Activated effector memory CD4-positive, alpha-beta T cell treated with anti-CD3 and anti-CD28 coated beads, Interleukin-2, amount 50 U/mL, for 16 hours (primary cell): ENCODE measurements at places on chromosomes 7 and 10.

- DNase-seq, result no peak
These were observed 489.0 kb downstream of the GATA3 start for GRCh38 chr10:8543361-8544056.

- DNase-seq, result no peak
These were observed 32.2 kb upstream of the GARS1 start for GRCh38 chr7:30562498-30562897.

DNA sequence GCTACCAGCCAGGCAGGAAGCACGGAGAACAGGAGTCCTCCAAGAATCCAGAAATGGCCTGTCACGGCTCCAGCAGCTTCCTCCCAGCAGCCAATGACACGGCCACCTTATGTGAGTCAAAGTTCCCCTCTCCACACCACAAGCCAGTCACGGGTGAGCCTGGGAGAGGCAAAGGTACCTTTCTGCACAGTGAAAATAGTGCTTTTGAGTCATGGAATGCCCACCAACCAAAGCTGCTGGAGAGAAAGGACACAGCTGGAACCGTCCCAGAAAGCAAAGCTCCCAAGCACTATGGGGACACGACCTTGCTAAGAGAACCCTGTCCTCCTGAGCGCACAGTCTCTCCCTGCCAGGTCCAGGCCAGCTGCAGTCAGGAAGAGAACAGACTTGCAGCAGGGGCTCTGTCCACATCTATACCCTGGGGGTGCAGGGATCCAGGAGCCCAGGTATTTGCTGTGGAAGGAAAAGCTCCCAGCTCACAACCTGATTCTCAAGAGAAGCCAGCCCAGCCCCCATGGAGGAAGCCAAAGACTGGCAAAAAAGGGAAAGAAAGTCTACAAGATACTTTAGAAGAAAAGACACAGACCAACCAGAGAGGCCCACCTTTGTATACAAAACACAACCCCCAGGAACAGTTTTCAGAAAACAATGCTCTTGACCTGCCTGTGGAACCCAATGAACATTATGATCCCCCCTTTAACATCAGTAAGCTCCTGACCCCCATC, 24.4 kb downstream of the C10orf71 start:
- DNase-seq, result no peak

- DNase-seq, result no peak
These were observed 20.2 kb upstream of the PAPSS2 start for GRCh38 chr10:87639493-87639892.

- DNase-seq, result peak; percentile 64
These were observed 1.1 kb downstream of the WASL start for GRCh38 chr7:123747620-123748141.

- DNase-seq, result no peak
These were observed 633.8 kb upstream of the FOXK1 start for GRCh38 chr7:4048336-4048735.

DNA sequence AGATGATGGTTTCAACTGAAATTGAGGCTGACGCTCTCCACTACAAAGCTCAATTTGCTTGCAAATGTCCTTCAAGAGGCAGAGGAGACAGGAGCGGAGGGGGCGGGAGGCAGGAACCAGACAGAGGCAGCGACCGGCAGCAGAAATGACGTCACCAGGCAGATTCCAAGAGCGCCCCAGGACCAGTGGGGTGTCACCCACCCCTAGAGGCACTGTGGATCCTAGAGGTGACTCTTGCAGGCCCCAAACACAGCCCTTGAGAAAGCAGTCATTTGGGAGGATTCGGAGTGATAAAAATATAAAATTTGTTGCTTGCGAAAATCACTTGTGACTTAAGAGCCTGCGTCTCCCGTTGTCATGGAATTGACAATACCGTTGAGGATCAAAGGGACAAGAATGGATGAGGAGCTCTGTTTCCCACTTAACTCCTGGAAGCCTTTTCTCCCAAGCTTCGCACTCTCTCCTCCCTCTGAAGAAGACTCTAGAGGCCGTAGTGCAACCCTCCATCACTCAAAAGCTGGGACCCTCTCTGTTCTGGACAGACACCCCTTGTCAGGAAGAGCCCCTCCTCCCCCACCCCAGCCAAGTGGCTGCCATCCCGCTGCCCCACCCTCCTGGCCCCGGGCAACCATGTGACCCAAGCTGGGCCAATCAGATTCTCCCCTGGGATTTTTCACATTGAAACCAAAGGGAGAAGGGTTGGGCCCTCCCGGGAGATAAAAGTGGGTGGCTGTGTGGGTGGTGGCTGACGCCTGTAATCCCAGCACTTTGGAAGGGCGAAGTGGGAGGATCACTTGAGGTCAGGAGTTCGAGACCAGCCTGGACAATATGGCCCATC, 16.3 kb upstream of the SLC29A4 start:
- DNase-seq, result no peak

- no peak for DNase-seq
These were observed 121.6 kb upstream of the KAT6B start for GRCh38 chr10:74704629-74705357.

DNA sequence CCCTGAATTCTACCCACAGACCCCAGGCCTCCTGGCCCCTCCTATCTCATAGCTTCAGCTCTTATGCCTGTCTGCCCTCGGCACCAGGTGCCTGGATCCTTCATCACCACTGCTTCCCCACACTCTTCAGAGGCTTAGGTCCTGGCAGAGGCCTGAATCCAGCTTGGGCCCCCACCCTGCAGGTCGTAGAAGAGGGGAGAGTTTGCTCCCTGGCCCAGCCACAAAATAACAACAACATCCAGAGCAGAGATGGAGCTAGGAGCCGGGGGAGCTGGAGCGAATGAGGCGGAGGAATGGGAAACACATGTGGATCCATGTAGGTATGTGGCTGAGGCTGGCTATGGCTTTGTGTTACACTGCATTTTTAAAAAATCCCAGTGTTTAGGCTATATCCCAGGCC, 7.8 kb upstream of the OPN4 start:
- no peak for DNase-seq

DNA sequence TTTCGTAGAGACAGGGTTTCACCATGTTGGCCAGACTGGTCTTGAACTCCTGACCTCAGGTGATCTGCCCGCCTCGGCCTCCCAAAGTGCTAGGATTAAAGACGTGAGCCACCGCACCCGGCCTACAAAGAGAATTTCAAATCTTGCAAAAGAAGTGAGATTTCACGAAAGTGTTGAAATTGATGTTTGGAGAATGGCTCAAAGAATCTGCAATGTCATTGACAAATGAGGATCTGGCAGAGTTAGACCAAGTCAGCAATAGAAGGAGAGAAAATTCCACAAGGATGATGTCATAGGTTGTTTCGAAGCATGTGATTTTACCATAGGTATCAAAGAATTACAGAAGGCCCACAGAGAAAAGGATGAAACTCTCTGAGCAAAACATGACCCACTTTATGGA, 71.7 kb downstream of the LYZL2 start:
- no peak for DNase-seq

DNA sequence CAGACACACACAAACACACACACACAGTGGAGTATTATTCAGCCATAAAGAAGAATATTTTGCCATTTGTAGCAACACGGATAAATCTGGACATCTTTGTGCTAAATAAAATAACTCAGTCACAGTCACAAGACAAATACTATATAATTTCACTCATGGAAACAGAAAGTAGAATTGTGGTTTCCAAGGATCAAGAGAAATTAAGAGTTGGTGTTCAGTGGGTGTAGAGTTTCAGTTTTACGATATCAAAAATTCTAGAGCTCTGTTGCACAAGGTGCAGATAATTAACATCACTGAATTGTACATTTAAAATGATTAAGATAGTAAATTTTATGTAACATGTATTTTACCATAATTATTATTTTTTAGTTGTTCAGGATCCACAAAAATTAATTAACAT, 1235.0 kb downstream of the XPNPEP1 start:
- DNase-seq, result no peak

- no peak for DNase-seq
These were observed 6.3 kb downstream of the WNT16 start for GRCh38 chr7:121334875-121335648.

GRCh38 chr10:115969591-115969990, 303.4 kb downstream of the GFRA1 start:
- no peak for DNase-seq

GRCh38 chr10:100327718-100328009, 2.4 kb downstream of the PKD2L1 start:
- DNase-seq, result no peak

GRCh38 chr7:28626221-28626620, 213.9 kb downstream of the CREB5 start:
- no peak for DNase-seq

GRCh38 chr10:11441151-11441535, 170.3 kb downstream of the USP6NL start:
- DNase-seq, result no peak

DNA sequence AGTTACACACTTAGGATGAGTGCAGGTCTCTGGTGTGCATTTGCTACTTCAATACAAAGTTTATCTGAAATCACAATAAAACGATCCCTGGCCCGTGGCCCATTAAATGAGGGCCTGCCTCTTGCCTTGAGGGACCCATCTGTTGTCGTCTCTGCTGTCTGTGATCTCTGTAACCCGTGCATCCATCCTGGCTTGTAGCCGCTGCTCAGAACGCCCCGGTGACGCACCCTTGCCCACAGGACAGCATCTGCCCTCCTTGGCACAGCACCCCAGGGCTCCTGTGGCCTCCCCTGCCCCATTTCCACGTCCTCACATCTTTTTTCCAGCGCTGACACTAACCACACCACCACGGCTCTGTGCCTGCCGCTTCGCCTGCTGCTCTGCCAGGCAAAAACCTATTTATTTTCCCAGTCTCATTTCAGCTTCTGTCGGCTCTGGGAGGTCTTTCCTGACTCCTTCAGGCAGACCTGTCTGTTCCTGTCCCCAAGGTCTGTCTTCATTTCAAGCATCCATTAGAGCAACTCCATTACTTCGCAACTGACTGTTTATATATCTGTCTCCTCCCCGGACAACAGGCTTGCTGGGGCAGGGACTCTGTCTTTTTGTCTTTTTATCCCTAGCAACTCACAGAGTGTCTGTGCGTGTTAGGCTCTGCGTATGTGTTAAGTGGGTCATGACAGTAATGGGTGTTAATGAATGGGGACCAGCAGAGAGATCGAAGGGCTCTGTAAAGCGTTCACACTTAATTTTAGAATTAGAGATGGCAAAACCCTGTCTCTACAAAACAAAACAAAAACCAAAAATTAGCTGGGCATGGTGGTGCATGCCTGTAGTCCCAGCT, 16.4 kb downstream of the CARD11 start:
- DNase-seq, result peak; percentile 25

DNA sequence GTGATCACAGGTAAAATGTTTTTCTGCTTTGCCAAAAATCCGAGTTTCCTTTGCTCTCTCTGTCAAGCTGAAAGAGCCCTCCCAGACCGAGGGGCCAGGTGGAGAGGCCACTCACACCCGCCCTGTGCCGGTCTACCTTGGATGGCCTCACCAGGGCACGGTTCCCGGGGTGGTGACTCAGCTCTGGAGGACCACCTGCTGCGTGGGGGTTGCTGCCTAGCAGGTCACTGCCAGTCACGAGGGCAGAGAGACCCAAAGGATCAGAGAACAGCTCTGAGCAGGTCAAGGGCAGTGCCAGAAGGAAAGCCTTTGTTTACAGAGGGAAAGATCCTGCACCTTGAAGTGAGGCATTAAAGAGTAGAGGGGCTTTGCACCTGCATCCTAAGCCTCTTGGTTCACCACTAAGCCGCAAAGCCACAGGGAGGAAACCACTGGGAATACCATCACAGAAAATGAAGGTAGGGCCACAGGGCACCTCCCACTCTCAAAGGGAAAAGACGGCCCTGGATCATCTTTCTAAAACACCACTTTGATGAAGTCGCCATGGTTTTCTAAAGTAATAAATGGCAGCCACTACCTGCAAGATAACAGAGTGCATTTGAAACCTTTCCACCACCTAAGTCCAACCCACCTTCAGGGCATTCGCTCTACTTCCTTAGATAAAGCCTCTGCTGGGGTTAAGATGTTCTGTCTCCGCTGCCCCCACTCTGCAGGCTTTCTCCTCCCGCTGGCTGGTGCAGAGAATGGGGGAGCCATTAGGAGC, 160.3 kb upstream of the KLF14 start:
- DNase-seq, result peak; percentile 66

DNA sequence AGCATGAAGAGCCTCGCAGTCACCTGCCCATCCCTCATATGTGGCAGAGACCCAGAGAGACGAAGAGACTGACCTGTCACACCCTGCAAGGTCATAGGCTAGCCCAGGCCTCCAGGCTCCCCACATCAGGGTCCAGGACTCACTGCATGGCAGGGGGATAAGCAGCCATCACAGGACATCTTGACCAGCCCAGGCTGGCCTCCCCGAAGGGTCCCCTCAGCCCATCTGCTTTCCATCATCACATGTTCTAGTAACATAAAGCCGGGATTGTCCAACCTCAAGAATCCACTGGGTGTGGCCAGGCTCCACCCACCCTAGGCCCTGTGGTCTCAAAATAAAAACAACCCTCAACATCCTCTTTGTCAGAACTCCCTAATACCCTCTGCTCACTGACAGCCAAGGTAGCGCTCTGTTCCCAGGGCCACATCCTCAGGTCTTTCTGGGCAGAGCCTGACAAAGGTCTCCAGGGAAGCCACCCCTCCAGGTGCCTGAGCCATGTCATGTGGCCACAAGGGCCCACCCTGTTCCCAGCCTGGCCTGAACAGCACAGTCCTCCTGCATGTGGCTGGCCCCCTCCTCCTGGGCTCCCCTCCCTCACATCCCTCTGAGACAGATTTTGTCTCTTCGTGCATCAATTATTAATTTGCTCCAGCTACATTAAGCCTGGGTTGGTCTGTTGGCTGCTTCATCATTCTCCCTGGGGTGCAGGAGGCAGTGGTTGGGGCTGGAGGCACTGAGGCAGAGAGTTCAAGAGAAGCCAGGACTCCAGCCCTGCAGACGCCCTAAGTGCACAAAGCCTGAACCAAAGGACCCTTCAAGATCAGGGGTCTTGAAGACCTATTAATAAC, 131.8 kb upstream of the UNC5B start:
- DNase-seq, result peak; percentile 51

DNA sequence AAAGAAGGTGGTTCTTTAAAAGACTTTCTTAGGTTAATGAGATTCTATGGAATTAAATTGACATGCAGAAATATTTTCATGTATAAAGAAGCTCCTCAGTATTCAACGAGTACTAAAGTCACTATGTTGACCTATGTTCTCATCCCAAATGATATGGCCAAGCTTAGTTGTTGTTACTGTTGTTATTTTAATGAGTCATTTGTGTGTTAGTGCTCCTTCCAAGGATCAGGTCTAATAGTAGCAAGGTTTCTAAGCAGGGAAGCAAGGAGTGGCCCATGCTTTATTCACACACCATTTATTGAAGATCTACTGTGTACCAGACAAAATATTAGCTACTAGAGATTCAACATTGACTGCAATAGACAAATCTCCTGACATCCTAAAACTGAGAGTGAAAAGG, 41.9 kb downstream of the LRRN3 start:
- no peak for DNase-seq

- DNase-seq, result no peak
These were observed 33.6 kb downstream of the ARID5B start for GRCh38 chr10:61935077-61935476.

GRCh38 chr10:85124603-85125051, 796.2 kb downstream of the CCSER2 start:
- no peak for DNase-seq

DNA sequence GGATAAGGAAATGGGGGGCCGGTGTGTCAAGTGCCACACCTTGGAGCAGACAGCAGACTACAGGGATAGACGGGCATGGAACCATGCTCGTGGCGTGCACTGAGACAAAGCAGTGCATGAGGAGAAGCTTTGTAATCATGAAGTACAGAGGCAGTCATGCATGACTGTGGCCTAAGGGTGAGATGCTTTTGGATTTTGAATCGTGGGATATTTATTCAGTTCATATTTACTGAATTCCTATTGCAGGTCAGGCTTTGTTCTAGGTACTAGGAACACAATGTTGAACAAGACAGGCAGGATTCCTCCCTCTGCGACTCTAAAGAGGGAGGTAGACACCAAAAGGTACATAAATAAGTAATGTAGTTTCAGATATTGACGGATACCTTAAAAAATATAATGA, 597.6 kb downstream of the PARD3 start:
- DNase-seq, result no peak
